HuH-7 (cell line): ENCODE measurements at places on chromosomes 4 and X.

- DNase-seq, result no peak
Observed at GRCh38 chr4:150379454-150379853, 202.5 kb upstream of the MAB21L2 start.

DNA sequence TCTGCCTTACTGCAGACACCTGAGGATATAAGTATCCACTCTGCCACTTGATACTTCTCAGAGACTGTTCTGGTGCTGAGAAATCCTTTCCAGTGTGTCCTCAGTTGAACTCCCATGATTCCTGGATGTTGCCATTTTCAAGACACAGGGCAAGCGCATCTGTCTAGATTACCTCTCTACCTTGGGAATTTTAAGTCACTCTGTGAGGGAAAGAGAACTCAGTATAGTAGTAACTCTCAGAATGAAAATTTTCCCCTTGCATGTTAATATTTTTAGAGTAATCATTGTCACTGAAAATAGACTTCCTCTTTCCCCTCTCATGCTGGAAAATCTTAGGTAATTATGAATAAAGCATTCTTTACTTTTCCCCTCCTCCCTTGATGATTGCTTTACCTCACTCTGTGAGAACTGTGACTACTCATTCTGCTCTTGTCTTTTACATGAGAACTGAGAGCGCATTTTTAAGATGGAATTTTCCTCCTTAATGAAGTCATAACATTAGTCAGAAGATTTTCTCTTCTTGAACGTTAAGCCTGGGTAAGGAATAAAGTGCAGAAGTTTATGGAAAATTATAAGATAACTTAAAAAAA, 45.0 kb downstream of the TET2 start:
- no peak for DNase-seq

DNA sequence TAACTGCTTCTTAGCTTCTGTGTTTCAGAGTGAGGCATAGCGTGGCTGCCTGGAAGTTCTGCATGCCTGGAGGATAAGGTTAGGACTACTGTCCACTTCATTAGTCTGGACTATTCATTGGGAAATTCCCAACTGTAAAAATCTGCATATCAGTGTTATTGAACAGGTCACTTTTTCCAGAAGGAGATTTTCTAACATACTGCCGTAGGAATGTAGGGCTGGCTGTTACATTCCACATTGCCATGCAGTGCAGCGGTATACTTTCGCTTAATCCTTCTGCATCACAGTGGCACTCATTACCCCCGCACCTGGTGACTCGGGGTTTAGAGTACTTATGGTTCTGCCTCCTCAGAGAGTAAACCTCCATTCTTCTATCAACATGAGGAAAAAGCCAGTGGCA, 104.6 kb downstream of the NPFFR2 start:
- DNase-seq, result no peak

DNA sequence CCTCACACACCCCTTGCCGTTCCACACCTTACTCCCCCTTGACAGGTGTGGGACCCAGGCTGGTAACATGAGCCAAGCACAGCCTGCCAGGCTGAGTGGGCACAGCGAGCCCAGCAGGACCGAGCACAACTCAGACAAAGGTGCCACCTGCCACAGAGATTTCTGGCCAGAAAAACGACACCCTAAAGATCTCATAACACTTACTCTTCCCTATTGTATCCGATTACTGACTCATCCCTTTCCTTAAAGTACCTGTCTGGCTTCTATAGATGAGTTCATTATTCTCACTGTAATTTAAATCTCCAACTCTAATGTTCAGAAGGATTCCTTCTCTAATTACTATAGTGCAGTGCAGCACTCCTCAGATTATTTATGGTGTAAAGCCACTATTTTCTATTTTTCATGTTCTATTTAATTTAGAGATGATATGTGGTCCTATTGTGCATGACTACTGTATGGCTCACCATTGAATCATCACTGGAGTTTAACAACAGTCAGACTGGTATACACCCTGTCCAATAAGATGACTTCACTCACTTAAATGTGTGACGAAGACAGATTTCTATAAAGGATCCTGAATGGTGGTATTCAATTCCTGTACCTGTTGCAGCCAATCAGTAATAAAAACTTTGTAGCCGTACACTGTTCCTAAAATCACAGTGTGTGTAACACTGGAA, 7.6 kb upstream of the SYTL5 start:
- DNase-seq, result no peak
